ENCODE measurements at places on chromosomes 2 and 18.

DNA sequence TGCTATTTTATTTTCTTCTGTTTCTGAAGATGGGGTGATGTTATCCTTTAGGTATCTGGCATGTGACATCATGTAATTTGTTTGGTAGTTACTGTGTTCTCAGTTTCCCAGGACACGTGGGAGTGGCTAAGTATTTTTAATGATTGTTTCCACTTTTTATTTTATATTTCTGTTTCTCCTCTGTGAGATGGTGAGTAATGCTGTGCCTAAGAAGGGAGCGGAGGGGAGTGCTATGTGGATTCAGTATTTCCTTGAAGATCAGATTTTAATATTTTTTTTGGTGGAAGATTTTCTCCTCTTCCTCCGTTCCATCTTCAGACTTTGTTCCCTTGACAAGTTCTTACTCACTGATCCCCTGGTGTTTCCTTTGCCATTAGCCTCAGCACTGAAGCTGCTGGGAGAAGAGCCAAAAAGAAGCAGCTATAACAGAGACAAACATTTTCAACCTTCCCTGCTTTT lies 180.0 kb upstream of the MMADHC start:
- DNase-seq, result no peak

GRCh38 chr18:47779381-47779780 lies 151.1 kb downstream of the SMAD2 start:
- DNase-seq, result no peak

GRCh38 chr2:23354554-23354953 lies 30.4 kb upstream of the KLHL29 start:
- DNase-seq, result no peak

DNA sequence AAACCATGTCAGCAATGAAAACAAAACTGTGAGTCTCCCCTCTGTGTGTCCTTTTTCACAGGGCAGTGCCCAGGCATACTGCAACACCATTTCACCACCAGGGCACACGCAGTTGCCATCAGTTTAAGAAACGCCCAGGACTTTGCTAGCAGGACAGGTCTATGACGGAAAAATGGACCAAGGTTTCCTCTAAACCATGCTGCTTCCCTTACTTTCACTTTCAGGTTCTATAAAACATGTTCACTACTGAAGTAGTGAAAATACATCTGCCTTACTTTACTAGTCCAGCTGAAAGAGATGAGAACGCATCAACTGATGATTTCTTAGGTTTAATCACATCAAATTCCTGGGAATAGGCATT lies 110.5 kb downstream of the TCF4 start:
- no peak for DNase-seq

DNA sequence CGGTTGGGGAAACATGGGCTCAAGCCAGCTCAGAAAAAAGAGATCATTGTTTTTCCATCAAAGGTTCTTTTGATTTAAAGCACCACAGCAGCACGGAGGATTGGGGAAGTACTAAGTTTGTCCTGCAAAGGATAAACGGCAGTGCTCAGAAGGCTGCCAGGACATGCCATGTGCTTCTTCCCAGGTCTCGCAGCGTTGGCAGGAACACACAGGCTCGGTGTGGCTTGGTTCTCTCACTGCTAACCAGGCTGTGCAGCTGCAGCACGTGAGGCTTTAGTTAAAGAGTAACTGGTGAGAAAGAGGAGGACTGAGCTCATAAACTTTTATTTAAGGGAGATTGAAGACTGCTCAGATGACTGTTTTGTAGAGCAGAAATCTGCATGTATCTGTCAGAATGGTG lies 264.3 kb downstream of the TSN start:
- no peak for DNase-seq

DNA sequence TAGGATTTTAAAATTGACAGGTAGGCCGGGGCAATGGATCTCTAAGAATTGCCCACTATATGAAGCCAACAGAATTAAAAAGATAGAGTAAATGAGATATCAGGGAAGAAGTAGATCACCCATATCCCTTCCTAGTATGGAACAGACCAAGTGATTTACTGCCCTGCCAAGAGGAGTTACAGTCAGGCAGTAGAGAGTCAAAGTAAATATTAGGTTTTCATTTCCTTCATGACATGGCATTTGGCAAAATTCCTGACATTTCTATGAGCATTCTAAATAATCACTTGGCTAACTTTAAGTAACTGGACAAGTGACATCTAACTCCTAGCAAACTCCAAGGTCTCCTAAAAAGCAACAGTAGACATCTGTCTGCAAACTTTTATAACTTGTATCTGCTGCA lies 33.5 kb downstream of the GALNT5 start:
- no peak for DNase-seq

- no peak for DNase-seq
Measured at GRCh38 chr18:64513401-64513800, 364.5 kb upstream of the LINC00305 start.

DNA sequence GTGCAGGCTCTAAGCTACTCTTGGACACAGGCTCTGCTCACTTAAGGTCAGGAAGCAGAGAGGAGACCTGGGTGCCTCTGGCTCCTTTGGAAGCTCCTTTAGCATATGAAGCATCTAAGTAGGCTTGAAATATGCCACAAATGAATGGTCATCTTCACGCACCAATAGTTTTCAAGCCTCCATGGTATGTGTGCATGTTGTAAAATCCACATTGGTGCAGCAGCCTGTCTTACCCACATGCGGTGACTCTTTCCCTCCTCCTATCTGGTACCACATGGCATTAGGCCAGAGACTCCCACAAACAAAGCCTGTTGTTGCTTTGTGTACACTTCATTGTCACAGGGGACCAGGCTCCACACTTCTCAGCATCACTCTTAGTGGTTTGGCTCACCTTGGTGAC lies 442.2 kb upstream of the RAB12 start:
- no peak for DNase-seq

- DNase-seq, result no peak
Measured at GRCh38 chr18:55404832-55405465, 183.0 kb downstream of the TCF4 start.

DNA sequence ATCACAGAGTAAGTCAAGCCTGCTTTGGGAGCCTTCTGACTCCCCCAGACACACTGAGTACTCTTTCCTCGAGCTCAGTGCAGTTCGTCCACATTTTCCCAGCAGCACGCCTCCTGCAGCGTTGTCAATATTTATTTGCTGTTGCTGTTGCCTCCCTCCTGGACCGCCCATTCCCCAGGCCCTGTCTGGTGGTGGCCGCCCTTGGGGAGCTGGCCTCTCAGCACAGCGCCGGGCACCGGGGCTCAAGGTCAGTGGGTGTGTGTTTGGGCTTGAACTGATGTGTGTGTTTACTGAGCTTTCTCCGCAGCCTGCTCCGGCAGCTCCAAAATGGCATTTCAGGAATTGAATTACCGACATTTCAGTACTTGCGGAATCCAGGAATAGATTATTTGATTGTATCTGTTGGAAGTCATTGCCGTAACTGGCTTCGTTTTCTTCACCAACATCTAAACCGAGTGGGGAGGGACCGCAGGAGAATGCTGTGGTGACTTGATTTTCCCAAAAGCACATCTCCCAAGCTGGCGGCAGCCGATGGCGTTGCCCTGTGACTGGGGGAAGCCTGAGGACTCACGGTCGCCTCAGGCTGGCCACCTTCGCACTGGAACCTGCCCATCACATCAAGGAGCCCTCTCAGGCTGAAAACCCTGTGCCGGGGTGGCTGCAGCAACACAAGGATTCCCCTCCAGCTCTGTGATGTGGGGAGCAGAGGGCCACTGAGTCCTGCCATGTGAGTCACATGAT lies 66.0 kb downstream of the HPCAL1 start:
- DNase-seq, result no peak

DNA sequence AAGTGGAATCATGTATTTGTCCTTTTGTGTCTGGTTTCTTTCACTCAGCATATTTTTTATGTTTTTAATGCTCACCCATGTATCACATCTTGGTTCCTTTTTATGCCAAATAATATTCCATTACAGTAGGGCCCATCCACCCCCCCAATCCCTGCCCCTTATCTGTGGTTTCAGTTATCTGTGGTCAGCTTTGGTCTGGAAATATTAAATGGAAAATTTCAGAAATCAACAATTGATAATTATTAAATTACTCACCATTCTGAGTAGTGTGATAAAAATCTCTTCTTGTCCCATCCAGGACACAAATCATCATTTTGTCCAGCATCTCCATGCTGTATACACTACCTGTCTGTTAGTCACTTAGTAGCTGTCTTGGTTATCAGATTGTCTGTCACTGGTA lies 66.7 kb downstream of the BIRC6 start:
- no peak for DNase-seq

DNA sequence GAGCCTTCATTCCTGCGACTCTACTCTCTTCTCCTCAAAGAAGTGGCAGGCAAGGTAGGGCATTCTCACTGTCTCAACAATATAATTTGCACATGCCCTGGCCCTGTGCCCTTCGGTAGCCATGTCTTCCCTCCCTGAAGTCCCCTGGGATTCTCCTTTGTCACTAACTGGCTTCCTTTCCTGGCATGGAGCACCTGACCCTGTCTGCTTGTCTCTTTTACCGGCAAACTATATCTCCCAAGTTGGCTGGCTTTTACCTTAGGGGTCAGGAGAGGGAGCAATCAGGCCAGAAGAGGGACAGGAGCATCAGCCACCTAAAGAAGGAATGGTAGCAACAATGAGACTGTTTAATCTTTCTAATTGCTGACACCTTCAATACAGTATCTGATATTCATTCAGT lies 51.9 kb upstream of the RMDN2 start:
- DNase-seq, result no peak

DNA sequence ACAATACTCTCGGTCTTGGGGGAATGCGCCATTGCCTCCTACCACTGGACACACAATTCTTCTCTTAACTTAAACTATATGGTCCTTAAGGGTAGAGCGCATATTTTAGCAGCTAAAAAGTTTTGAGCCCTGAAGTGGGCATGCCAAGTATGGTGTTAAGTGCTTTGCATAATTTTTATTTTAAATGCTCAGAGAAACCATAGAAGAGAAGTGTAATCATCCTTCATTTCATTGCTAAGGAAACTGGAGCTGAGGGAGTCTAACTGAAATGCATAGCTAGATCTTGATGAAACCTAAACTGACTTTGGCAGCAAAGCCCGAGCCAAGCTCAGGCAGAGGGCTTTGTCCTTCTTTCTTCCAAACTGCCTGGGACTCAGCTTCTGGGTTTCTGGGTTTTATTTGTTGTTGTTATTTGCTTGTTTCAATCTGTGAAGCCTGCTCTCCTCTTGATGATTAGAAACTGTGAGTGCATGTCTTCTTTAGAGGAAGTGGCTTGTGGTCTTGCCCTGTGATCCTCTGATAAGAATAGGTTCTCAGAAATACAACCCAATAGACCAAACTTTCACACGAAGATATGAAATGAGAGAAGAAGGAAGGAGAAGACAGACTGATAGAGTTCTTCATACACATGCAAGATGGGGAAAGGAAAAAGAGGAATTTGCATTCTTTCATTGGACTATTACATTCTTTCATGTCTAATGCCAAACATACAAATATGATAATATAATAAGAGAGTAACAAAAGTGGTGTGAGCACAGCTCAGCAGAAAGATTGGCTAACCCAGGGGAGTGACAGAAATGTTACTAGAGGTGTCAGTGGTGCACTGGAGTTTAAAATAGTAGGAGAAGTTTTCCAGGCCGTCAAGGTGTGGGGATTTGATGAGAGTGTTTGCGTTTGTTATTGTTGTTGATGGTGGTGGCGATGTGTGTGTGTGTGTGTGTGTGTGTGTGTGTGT lies 7.5 kb upstream of the RNF144A start:
- no peak for DNase-seq

- DNase-seq, result no peak
Measured at GRCh38 chr2:172287190-172287589, 140.2 kb upstream of the ITGA6 start.

GRCh38 chr2:225097035-225097434 lies 54.8 kb upstream of the DOCK10 start:
- DNase-seq, result no peak

GRCh38 chr2:12839339-12839738 lies 122.6 kb downstream of the TRIB2 start:
- no peak for DNase-seq

GRCh38 chr2:233247744-233248143 lies 3.7 kb upstream of the ATG16L1 start:
- no peak for DNase-seq

- peak; percentile 59 for DNase-seq
Measured at GRCh38 chr2:38528008-38528442, 74.7 kb downstream of the HNRNPLL start.

DNA sequence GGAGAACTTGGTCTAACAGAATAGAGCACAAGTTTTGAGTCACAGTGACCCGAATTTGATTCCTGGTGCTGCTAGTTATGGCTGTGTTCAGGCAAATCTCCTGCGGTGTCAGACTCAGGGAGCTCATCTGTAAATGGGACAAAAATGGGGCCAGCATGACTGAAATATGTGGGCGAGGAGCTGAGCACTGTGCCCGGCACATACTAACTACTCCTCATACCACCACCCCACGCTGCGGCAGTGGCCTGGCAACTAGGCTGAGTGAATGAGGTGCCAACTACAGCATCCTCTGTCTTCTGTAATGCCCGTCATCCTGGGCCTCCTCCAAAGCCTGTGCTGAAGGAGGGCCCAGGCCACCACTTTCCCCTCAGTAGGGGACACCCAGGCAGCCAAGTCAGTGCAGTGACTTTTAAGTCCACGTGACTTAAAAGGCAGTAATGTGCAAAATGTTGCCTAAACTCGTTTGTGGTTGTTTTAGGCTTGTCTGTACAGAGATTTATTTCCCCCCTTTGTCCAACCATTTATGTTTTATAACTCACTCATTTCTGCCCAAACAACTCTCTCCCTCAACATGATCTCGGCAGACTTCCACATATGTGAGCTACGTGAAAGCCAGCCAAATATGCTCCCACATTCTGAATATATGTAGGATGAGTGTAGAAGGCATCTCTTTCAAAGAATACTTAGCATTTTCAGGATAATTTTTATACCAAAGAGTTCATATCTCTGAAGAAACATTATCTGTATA lies 773.7 kb downstream of the TSN start:
- DNase-seq, result no peak

DNA sequence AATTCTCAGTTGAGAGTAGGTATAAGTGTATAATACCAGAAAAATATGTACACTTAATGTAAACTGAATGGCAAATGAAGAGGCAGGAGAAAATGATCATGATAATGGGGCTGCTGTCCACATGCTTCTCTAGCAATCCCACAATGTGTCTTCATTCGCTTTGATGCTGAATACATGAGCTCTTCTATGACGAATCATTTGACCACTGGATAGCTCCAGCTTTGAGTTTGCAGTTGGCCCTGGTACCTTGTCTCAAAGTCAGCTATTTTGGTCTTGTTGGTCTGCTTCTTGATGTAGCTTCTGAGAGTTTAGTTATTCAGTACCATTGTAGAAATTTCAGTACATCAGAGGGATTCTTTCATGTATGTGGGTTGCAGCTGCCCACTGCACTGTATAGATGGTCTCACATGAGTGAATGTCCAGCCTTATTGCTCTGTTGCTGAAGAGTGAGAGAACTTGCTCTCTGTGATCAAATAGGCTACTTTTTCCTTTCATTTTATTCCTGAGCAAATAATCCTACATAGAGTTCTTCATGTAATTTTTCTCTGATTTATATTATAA lies 105.1 kb downstream of the TTC27 start:
- no peak for DNase-seq

GRCh38 chr2:16763056-16763455 lies 97.4 kb upstream of the CYRIA start:
- no peak for DNase-seq

- DNase-seq, result peak; percentile 22
Measured at GRCh38 chr2:235766278-235766677, 272.4 kb downstream of the AGAP1 start.
